ENCODE measurements at places on chromosomes 3 and 15.

- no peak for DNase-seq
Observed at GRCh38 chr15:85810075-85810474, 15.3 kb upstream of the KLHL25 start.

GRCh38 chr3:193970773-193971206 lies 165.2 kb upstream of the HES1 start:
- no peak for DNase-seq

DNA sequence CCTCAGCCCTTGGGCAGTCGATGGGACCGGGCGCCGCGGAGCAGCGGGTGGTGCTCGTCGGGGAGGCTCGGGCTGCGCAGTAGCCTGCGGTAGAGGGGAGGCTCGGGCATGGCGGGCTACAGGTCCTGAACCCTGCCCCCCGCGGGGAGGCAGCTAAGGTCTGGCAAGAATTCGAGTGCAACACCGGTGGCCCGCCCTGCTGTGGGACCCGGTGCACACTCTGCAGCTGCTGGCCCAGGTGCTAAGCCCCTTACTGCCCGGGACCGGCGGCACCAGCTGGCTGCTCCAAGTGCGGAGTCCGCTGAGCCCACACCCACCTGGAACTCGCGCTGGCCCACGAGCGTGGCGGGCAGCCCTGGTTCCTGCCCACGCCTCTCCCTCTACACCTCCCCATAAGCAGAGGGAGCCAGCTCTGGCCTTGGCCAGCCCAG lies 377.7 kb upstream of the RBMS3 start:
- DNase-seq, result no peak

GRCh38 chr3:106611841-106612240 lies 743.0 kb upstream of the CBLB start:
- DNase-seq, result no peak

DNA sequence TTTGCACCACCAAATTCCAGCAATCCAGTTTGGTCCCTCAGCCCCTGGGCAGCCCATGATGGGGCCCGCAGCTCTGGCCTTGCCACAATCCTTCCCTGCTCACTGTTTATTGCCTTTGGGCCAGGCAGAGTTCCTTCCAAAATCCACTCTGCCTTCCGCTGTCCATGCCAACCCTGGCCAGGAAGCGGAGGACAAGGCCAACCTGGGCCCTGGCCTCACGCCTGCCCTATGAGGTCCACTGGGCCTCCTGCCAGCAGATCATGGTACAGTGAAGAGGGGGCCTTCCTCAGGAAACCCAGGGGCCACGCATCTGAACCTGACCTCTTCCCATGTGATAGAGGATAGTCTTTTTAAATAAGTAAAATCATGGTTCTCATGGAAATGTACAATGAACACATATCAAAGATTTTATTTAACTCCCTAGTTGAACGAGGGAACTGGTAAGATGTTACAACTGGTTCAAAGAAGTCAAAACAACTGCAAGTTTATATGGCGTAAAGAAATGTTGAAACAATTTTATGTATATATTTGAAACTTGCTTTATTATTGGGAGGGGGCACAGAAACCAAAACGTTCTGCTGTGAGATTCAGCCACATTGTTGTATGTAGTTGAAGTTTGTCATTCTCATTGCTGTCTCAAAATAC lies 95.8 kb upstream of the TNFAIP8L3 start:
- no peak for DNase-seq

GRCh38 chr3:43212914-43213611 lies 73.3 kb upstream of the SNRK start:
- DNase-seq, result no peak
